Kidney (tissue), 22 donors: ENCODE measurements at places on chromosomes 12 and 14.
A peak's percentile ranks its signal among the peaks of the same experiment; 100 is the strongest.

GRCh38 chr12:89019439-89020120 is 332.7 kb downstream of the DUSP6 start:
- DNase-seq, result peak; percentile 59

GRCh38 chr12:121191151-121191550 is 18.8 kb upstream of the P2RX4 start:
- no peak for DNase-seq

DNA sequence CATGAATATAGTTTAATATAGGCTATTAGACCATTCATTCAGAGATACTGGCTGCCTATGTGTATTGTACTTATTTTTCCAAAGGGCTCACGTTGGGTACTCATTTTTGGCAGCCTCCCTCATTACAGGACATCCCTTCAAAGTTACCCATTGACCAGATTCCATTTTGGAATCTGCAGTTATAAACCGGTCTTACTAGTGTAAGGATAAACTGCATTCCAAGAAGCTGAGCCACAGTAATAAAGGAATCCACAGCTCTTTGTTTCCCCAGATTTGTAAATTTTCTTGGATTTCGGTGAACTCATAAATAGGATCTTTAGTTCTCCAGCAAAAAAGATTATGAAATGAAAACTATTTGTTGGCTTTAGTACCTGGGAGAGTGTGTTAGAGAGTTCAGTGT is 18.9 kb upstream of the CFL2 start:
- no peak for DNase-seq

DNA sequence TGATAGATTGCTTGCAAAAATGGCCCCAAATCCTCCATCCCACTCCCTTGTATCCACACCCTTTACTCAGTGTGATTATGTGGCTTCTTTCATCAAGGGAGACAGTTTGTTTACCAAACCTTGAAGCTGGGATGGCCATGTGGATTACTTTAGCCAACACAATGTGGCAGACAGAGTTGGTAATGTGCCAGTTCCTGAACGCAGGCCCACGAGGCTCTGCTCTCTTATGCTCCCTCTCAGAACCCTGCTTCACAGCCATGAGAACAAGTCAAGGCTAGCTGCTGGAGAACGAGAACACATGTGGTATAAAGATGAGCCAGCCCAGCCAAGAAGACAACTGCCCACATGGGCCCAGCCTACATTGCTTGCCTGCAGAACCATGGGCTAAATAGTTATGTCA is 162.3 kb downstream of the NDUFA12 start:
- no peak for DNase-seq

DNA sequence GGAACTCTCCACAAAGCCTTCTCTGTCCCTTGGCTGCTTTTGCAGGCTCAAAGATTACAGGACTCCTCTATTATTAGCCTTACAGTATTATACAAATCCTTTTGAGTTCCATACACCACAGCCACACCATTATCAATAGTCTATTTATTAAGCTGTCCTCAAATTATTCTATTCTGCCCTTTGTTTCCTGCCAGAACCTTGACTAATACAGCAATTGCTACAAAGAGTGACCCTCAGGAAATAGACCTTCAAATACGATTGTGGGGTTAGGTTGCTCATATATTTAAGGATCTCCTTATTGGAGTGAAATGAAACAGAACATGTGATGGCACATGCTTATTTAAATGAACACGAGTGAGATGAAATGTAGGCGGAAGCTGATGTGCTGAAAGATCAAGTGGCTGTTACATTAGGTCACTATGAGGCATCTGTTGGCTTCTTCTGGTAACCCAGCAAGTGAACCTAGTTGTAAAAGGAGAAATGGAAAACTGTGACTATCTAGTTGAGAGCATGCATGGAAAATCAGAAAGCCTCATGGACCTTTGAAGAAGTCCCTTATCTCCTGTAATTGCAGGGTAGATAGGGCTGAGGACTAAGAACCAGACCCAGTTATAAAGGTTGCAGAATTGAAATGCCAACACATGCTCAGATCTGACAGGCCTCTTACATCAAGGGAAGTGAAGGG is 75.5 kb downstream of the AVPR1A start:
- no peak for DNase-seq

DNA sequence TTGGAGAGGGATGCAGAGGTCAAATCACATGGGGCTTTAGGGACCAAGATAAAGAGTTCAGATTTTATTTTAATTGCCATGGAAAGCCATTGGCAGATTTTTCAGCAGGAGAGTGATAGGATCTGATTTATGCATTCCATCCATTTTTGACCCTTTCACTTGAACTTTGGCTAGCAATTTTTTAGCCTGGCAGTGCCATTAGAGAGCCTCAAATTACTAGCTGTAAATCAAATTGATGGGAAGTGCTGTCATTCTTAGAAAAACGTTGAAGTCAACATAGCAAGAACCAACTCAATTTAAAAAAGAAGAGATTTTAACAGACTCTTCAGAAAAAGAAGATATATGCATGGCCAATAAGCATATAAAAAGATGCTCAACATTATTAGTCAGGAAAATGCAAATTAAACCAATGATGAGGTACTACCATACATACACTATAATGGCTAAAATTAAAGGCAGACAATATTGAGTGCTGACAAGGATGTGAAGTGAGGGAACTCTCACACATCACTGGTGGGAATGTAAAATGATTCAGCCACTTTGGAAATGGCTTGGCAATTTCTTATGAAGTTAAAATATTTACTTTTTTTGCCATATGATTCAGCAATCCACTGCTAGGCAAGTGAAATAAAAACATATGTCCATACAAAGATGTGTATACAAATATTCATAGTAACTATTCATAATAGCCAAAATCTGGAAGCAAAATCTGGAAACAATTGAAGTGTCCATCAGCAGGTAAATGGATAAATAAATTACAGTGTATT is 89.7 kb downstream of the PTCSC3 start:
- no peak for DNase-seq

GRCh38 chr12:108253540-108253939 is 85.6 kb downstream of the CMKLR1 start:
- no peak for DNase-seq

GRCh38 chr12:16348435-16349130 is 1.1 kb downstream of the MGST1 start:
- no peak for DNase-seq

DNA sequence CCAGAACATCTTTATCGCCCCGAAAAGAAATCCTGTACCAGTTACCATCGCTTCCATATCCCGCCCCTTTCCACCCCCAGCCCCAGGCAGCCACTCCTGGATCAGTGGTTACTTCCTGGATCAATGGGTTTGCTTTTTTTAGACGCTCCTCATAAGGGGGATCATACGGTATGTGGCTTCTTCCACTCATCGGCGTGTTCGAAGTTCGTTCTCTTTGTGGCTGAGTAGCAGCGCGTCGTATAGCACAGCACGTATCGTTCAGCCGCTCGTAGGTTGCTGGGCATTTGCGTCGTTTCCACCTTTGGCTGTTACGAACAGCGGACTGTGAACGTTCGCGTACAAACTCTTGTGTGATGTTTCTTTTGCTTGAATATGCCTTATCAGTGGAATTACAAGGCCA is 1.8 kb downstream of the NOC4L start:
- DNase-seq, result peak; percentile 35

- DNase-seq, result no peak
Measured at GRCh38 chr12:122449317-122449716, 26.8 kb upstream of the CLIP1 start.

DNA sequence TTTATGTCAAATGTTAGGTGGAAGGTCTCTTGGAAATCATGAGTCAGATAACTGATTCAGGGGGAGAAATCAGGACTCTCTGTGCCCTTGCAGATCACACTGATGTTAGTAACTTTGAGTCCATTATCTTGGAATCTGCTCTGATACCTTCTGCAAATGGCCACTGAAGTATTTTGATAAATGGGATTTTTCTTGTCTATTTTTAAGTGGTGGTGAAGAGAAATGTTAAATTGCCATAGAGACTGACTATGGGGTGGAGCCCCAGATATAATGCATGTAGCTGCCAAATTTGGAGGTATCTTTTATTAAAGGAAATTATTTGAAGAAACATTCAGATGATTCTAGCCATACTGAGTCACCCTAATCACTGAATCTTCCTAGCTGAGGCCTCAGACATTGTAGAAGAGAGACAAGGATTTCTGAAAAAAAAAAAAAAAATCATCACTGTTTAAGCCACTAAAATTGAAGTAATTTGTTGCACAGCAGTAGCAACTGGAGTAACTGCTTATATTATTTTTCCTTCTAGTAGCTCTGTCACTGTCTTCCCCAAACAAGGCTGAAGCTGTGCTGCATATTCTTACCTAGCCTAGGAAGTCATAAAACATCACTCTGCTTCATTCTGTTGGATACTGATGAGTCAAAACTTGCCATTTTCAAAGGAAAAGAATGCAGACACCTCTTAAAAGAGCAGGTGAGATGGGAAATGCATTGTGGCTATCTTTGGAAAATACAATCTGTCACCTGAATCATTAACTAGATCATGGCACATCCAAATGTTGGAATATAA is 36.0 kb upstream of the CLEC14A start:
- DNase-seq, result no peak

DNA sequence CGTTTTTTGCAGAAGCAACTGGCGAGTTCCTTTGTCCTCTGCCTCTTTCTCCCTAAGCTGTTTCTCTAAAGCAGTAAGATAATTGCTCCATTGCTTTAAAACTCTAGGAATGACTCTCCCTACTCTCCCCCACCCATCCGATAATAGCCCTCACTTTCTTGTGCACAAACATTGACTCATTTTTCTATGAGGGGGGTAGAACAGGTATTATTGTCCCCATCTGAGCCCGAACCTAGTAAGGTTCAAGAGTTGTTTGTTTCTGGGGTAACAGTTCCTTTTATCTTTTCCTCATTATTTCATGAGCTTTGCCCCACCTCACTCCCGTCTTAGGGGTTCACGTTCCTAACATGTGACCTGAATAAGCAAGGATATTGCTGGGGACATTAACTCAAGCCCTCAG is 190.6 kb downstream of the EMP1 start:
- no peak for DNase-seq
